RPMI7951 (cell line): ENCODE measurements at places on chromosomes 11 and 22. TPM values are rescaled to one million over a fixed set of nuclear protein-coding genes. Genes with fewer than 3 reads are reported as not detected.

C11orf42 gene
- total RNA-seq, result not detected in 2 replicates

MAPK8IP2 gene
- total RNA-seq, result under 0.01 and 0.39 TPM in 2 replicates

HBD gene
- total RNA-seq, result not detected in 2 replicates

ANO9 gene
- not detected in 2 replicates for total RNA-seq

MPZL2 gene
- total RNA-seq, result 0.72 TPM in 1 of 2 replicates, not detected in the other

ALKBH3 gene
- 39.2 and 46.7 TPM in 2 replicates for total RNA-seq

CATSPERZ gene
- 0.68 and 1.7 TPM in 2 replicates for total RNA-seq

DNA sequence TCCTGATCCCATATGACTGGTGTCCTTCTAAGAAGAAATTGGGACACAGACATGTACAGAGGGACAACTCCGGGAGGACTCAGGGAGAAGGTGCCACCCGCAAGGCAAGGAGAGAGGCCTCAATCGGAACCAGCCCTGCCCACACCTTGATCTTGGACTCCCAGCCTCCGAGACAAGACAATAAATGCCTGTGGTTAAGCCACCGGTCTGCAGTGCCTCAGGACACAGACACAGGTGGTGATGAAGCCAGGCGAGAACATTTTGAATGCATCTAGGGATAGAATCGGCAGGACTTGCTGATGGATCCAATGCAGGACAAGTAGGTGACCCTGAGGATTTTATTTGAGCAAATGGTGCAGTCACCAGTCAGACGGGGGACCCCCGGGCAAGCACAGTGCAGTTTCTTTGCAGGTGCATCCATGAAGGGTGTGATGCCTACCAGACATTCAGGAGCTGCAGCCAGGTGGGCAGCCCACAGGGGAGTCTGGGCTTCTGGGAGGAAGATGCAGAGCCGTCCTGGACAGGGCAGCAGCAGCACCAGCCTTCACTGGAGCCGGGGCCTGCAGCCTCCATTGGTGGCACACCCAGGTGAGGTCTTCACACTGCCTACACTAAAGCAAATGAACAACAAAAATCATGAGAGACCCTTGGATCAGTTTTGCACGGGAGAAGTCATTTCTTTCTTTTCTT, 20.2 kb upstream of the SEPTIN5 start:
- DNase-seq, result no peak

GRCh38 chr11:128894685-128895084, 3.5 kb downstream of the KCNJ5 start:
- no peak for DNase-seq

DNA sequence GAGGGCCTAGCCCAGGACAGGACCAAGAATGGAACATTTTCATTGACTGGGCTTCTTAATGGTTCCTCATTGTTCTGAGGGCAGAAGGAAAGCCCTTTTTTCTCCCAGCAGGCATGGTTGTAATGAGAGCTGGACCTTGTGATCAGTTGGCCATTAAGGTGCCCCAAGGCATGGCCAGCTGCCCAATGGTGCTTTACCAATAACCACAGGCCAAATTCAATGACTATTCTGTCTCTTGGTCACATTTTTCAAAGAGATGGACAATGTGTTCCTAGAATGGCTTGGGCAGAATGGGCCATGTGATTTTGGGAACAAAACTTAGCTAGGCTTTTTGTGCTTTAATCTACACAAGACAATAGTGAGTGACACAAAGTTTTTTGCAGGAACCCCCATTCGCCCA, 7.3 kb downstream of the NAV2 start:
- peak; percentile 73 for DNase-seq

GRCh38 chr11:121063728-121064127, 37.3 kb upstream of the TECTA start:
- no peak for DNase-seq

DNA sequence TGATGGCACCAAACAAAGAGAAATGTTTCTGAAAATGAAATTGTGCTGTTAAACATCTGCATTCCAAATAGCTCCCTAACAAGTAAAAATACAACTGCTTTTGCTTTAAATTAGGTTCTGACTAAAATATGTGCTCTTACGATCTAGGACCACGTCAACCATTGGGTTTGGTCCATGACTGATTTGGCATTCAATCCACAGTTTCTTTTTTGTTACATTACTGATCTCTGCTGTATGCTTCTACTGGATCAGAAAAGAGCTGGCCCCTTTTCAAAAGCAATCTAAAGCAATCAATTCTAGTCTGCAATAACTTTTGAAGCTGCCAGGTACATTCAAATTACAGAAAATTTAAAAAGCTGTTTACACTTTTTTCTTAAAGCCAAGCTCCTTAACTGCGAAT, 1047.1 kb upstream of the CCDC90B start:
- DNase-seq, result no peak

DNA sequence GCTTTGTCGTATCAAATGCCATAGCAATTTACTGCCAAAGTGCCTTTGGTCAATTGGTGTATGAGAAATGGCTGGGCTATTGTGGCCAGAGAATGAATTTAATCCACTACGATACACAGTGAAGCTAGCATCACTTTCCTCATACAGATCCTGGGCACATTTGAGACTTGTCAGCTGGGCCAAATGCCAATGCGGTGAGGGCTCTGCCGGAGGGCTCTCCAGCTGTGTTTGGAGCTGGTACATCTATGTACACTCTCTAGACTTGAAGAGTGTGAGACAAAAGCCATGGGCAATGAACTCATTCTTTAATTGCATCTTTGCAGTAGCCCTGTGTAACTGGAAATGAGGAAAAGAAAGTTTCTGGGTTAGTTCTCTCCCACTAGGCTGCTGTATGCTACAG, 1052.9 kb downstream of the NTM start:
- DNase-seq, result peak; percentile 73

DNA sequence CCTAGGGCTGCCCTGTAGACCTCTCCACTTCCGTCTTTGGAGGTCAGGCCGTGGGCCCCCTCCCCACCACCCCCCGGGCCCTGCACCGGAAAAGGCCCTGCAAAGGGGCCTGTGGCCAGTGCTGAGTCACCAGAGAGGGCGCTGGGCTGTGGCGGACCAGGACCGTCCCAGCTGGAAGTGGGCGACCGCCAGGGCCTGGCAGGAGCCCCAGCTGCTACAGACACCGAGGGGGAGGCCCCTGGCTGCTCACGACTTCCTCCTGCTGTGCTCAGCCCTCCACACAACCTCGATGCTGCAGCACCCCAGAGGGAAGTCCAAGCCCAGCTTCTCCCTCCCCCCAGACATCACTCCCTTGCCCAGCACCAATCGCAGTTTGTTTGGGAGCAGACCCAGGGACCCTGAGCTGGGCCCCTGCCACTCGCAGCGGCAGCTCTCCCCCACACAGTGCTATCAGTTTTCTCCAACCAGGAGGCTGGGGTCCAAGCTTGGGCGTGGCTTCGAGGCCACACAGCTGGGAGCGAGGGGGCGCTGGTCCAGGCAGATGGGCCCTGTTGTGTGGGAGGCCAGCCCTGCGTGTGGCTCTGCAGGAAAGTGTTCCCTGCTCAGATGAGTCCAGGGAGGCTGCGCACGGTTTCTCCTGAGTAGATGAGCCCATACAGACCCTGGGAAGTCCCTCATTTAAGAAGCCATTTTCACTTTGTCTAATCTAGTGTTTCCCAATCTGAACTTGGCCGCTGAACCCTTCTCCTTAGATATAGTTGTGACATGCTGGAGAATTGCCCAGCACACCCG, 5.6 kb upstream of the SH3BP1 start:
- DNase-seq, result peak; percentile 96

GRCh38 chr11:131217313-131218310, 152.8 kb upstream of the NTM start:
- DNase-seq, result peak; percentile 10

DNA sequence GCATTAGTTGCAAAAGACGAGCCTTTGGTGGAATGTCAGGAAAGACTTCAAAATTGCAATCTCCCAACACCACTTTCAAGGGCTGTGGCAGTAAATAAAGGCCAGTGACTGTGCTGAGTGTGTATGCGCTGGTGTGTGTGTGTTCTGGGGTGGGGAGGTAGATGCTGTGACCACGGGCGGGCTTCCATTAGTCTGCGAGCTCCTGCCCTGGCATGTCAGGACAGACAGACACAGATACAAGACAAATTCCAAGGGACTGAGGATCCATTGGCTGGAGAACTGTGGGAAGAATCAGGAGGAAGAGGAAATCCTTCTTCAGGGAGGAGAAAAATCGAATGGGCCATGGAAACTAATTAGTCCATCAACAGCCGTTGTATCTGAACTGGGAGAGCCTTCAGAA, 83.6 kb downstream of the FEZ1 start:
- DNase-seq, result no peak

DNA sequence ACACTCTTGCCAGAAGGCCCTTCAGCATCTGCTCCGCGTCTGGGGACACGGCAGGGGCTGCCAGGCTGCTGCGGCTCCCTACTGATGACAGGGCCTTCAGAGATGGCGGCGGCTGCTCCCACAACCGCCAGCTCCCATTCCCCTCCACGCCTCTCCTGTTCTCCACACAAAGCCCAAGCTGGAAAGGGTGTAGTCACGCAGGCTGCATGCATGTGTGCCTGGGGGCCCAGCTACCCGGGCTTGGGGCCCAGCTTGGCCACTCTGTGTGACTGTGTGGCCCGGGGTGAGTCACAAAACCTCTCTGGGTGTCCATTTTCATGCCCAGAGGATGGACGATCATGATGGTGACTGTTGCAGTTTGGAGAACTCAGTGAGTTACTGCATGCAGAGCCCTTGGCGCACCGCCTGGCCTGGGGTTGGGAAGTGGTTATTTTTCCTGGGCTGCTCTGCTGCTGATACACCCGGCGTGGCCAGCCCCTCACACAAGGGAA, 31.7 kb upstream of the PARVB start:
- peak; percentile 96 for DNase-seq

- DNase-seq, result peak; percentile 58
Observed at GRCh38 chr11:28835790-28836189, 727.6 kb downstream of the METTL15 start.

DNA sequence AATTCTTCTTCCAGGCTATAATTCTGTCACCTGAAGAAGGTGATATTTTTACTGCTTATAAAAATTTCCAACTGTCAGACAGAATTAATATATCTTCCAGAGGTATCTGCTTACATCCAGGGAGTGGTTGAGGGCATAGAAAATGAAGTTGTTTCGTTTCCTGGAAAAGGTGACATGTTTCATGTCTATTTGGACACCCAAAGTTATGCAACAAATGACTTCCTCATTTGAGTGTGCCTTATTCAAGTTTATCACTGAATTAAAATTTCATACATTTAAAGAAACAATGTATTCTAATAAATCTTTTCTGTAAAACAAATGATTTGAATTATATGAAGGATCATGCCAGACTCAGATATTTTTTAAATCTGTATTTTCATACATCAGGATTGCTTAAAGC, 8.5 kb upstream of the GRAMD1B start:
- no peak for DNase-seq

DNA sequence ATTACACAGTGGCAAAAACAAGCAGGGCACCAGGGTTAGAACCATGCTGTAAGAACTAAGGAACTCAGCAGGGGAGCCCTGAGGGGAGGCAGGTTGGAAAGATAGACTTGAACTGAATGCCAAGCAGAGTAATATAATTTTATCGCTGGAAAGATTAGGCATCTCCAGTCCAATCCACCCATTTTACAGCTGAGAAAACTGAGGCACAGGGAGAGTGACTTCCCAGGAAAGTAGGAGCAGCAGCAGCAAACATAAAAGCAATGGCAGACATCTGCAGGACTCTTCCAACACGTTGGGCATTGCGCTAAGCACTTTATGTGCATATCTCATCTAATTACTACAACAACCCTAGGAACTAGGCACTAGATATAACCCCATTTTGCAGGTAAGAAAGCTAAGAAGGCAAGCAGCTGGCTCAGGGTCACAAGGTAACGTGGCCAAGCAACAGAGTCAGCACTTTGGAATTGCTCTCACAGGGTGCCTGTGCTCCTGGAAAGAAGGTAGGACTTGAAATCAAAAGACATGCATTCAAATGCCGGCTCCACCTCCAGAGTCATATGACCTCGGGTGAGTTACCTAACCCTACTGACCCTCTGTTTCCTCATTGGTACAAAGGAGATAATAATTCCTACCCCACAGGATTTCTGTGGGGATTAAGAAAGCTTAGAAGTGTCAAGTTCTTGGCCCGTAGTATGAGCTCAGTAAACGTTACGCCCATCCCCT, 215.3 kb downstream of the BARX2 start:
- DNase-seq, result no peak

- DNase-seq, result no peak
Observed at GRCh38 chr11:59009661-59010060, 70.4 kb downstream of the GLYATL1 start.

GRCh38 chr22:46936378-46936903, 174.0 kb downstream of the TBC1D22A start:
- peak; percentile 14 for DNase-seq

GRCh38 chr22:33438273-33438672, 380.1 kb upstream of the SYN3 start:
- DNase-seq, result peak; percentile 67

DNA sequence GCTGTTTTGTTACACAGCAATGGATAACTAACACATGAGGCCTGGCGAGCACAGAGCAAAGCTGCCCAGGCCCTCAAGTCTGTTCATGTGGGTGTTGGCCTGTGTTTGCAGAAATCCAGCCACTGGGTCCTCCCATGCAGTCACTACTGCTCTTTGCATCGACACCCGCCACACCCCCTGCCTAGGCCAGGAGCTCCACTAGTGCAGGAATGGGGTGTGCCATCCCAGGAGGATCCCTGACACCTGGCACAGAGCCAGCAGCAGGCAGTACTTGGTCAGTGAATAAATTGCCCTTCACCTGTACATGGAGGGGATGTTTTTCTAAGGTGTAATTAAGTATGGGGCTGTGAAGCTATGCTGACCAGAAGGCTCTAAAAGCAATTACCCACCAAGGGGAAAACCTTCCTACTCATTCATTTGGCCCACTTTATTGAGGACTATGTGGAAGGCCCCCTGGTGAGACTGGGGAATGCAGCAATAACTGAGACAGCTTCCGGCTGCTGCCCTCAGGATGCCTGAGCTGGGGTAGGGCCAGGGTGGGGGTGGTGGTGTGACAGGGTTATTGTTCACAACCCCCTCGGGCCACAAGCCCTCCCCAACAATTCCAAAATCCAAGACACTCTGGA, 160.8 kb downstream of the CRYBB2 start:
- no peak for DNase-seq

GRCh38 chr11:76664578-76665061, 5.9 kb downstream of the LRRC32 start:
- no peak for DNase-seq

DNA sequence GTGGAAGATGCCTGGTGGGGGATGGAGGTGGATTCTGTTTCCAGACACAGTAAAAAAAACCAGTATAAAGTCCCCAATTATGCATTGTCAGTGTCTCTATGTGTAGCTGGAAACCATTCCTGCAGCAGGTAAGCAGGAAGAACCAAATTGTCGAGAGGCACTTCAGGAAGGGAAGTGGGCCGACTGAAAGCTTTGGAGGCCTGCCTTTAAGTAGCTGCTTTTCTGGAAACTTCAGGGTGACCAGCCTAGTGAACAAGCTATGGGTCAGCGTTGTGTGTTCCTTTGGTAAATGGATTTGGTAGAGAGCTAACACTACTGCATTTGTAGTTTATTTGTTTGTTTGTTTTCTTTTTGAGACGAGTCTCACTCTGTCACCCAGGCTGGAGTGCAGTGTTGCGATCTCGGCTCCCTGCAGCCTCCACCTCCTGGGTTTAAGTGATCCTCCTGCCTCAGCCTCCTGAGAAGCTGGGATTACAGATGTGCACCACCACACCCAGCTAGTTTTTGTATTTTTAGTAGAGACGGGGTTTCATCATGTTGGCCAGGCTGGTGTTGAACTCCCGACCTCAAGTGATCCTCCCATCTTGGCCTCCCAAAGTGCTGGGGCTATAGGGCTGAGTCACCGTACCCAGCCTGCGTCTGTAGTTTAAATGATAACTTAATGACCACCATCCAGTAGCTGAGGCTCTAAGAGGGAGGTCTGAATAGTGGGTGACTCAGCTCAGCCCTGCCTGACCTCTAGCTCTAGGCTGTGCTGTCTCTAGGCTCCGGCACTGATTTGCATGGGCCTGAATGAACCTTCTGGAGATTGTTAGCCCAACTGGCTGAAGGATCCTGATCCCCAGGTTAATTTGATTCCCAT, 12.8 kb downstream of the PTPRJ start:
- DNase-seq, result peak; percentile 94
